ENCODE measurements at places on chromosomes 1 and 21.

DNA sequence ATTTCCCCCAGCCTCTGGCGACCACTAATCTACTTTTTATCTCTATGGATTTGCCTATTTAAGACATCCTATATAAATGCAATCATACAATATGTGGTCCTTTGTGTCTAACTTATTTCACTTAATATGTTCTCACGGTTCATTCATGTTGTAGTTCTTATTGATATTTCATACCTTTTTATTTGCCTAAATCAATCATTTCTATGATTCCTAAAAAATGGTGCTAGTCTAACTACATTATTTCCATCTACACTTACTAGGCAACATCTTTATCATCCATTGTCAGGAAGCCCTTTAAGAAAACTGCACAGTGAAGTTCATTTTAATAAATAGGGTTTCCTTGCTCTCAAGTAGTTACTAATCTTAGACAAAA lies 380 bp upstream of the FBXO28 start:
- DNase-seq: no peak

DNA sequence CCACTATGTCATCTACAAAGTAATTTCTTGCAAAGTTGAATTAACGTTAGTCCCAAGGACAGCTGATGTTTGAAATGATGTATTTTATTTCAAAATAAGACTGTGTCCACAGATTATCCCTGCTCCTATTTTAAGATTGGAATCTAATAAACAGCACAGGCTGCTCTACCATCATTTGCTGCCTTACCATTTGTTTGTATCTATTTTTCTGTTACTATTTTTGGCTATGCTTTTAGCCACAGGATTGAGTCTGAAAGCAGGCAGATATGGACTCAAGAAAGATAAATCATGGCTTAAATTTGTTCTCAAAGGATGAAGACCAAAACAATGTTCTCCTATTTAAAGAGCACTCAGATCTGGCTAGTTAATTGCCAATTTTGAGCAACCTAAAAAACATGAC lies 105.3 kb downstream of the RGS2 start:
- no peak for DNase-seq

DNA sequence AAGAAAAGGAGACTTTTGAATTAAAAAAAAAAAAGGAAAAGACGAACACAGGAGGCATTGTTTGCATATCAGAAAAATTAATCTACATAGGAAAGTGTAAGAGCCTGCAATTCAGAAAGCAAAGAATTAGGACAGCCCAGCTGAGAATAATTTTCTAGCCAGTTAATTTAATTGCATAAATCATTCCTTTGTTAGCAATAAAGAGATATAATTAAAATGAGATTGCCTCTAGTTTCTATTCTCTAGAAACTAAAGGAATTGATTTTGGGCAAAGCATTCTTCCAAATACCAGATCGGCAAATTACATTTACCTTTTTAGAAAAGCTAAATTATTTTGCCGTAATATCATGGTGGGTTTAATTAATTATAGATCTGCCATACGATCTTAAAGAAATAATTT lies 46.0 kb downstream of the NUF2 start:
- no peak for DNase-seq

DNA sequence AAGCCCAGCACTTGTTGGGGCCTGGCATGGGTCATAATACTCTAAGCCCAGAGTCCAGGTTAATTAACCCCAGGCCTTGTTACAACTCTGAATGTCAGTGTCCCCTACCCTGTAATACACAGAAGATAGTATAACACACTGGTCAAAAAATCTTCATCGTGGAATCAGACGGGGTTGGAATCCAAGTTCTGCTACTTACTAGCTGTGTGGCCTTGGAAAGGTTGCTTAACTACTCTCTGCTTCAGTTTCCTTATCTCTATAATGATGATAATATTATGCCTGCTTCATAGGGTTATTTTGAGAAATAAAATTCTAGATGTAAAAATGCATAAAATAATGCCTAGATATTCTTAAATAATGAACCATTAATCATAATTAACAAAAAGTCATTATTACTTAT lies 77.8 kb upstream of the CTTNBP2NL start:
- no peak for DNase-seq

GRCh38 chr1:19405195-19405760 lies 80.1 kb downstream of the CAPZB start:
- DNase-seq: no peak

- DNase-seq: no peak
Observed at GRCh38 chr1:248471154-248471553, 2.0 kb upstream of the OR2T3 start.

DNA sequence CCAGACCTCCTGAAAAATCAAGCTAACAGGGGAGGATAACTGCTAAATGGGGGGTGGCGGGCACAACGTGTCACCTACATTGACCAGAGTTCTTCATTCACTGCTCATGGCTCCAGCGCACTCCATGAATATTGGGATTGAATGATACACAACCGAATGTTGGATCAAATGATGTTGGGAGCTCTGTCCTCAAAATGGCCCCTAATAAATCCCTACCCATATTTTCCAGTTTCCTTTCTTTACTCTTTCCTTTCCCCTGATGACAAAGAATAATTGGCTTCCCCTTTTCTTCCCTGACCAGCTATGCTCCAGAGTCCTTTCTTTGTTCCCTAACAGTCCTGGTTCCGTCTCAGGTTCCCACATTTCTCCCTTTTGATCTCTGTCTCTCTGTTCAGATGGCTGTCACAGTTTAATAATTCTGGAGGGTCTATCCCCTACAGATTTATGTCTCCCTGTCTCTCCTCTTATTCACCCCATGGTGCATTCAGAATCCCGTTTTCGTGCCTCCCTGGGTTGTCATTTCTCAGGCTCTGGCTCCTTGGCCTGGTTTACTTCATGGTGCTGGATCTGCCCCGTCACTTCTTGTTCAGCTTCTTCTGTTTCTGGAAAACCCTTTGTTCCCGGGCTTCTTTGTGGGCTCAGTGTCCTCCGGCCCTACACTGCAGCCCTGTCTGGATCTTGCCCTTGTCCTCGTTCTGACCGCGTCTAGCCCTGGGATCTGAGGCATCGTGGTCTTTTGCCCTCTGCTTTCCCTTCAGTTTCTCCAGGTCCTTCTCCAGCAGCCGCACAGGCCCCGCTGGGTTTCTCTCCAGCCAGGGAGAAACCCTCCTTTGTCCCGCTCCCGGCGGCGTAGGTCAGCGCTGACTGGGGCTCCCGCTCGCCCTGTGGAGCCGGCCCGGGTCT lies 78.3 kb downstream of the NDUFS5 start:
- no peak for DNase-seq

GRCh38 chr1:17588048-17588871 lies 48.8 kb downstream of the ARHGEF10L start:
- DNase-seq: no peak

GRCh38 chr1:176539018-176539417 lies 76.0 kb downstream of the PAPPA2 start:
- DNase-seq: no peak

DNA sequence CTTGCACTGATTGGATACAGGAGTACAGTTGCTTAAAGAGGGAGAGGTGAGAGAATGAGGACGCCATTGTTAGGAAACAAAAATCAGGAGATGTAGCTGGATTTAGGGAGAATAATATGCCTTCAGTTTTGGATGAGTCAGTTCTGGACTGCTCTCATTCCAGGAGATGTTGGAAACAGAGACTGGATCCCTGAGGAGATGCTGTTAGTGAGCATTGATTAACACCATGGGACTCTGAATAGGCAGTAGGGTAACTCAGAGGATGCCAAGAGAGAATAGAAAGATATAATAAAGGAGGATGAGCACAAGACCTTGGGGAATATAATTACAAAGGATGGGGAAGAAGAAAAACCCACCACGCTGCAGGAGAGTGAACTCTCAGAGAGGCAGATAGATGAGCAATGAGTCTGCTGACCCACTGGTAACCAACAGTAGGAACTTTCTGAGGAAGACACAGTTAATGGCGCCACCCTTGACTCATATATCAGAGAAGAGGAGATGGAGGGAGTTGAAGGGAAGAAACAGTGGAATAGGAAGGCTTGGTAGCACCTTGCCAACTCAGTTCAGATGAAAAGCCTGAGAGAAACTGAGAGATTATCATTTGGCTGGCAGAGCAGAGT lies 10.5 kb downstream of the KCNJ15 start:
- DNase-seq: no peak

All from T-cell (primary cell).